Anterior cingulate cortex (tissue), 58 donors: ENCODE measurements at places on chromosomes 7 and 10.

DNA sequence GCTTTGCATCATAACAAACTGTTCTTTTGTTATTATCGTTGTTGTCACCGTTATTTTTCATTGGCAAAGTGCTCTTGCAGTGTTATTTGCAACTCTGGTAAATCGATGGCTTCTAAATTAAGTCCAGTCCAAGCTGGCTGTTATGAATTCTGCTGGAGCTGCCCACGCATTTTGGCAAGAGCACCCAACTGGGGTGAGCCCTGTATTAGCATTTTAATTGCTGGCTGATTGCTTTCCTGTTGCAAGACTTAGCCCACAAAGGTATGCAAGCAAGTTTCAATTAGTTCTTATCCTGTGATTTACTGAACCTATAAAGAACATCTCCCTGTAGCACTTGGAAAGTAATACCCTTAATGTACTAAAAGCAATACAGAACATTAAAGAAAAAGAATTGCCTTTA is 226.8 kb downstream of the ACTR3B start:
- no peak for DNase-seq

DNA sequence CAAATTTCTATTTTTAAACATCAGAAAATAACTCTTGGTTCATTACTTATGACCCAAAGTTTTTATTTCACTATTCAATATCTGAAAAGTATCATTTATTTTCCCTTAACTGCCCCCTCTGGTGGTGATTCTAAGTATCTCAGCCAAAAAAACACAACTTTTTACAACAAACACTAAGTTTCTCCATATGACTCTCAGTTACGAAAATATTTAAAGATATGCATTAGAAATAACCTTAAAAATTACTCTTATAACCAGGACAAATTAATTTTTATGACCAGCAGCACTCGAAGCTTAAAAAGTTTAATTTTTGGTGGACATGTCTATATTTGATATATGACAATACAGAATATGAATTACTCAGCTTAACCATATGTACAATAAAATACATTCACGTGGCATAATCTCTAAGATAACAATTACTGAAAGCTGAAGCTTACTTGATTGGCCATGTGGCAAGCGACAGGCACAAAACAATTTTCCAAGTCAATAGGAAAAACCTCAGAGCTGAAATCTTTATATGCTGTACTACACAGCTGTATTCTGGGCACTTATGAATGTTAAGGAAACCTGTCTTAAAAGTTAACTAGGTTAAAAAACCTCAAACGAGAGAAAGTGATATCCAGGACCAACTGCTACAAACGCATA is 2.3 kb downstream of the HNRNPA2B1 start:
- DNase-seq, result no peak

DNA sequence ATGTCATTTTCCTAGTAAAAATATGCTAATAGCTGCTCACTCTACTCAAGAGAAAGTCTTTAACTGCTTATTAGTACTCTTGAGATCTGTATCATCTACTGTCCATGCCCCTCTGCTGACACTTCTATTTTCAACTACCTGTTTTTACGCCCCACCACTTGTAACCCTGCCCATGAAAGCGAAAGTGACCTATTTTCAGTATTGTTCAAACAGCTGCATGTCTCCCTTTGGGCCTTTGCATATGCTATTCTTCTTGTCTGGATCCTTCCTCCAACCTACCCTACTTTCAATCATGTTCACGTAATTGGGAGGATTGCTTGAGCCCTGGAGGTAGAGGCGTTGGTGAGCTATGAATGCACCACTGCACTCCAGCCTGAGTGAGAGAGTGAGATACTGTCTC is 1481.3 kb downstream of the GATA3 start:
- DNase-seq, result no peak

GRCh38 chr7:105015390-105015965 is 1.5 kb downstream of the KMT2E start:
- no peak for DNase-seq
